ENCODE measurements at places on chromosomes 12 and 14. TPM values are rescaled to one million over a fixed set of nuclear protein-coding genes. Genes with fewer than 3 reads are reported as not detected.

DNA sequence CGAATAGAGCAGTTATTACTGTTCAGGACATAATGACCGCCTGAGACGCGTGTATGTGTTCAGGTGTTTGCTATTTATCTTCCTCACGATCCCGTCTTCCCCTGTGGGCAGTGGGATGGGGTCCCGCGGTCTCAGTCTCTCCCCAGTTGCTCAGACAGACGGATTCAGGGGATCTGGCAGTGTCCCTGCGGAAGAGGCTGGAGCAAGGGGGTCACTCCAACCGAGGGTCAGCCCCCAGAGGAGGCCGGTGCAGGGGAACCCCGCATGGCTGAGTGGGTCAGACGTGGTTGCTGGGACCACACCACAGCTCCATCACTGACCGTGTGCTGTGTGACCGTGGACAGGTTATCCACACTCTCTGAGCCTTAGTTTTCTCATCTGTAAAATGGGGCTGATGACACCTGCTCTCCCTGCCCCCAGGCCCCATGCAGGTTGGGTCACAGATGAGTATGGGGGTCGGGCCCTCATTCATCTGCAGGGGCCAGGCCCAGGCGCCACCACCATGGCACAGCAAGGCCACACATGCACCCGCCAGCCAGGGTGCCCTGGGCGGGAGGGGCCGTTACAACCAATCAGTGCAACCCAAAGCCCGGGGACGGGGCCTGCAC, 5.2 kb downstream of the MMP17 start:
- DNase-seq: no peak

- DNase-seq: no peak
These were observed 15.1 kb downstream of the RNF41 start for GRCh38 chr12:56206452-56207166.

DNA sequence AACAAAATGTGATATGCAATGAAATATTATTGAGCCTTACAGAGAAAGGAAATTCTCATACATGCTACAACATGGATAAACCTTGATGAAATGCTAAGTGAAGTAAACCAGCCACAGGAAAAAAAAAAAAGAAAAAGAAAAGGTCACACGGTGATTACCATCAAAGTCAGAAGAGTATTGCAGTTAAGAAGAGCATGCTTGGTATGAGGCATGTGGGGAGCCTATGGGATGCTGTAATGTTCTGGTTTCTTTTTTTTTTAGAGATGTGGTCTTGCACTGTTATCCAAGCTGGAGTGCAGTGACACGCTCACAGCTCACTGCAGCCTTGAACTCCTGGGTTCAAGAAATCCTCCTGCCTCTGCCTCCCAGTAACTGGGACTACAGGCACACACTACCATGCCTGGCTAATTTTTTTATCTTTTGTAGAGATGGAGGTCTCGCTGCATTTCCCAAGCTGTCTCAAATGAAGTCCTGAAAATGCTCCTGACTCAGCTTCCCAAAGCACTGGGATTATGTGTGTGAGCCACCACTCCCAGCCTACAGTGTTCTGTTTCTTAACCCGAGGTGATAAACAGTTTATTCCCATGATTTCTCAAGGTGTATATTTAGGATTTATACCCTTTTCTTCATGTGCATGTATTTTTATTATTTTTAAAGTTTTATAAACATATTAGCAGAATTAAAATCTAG, 96.2 kb downstream of the SEC23A start:
- DNase-seq: no peak

- DNase-seq: no peak
These were observed 9.5 kb downstream of the HHIPL1 start for GRCh38 chr14:99654235-99654985.

GRCh38 chr14:78308079-78308478, 137.9 kb downstream of the NRXN3 start:
- no peak for DNase-seq

DNA sequence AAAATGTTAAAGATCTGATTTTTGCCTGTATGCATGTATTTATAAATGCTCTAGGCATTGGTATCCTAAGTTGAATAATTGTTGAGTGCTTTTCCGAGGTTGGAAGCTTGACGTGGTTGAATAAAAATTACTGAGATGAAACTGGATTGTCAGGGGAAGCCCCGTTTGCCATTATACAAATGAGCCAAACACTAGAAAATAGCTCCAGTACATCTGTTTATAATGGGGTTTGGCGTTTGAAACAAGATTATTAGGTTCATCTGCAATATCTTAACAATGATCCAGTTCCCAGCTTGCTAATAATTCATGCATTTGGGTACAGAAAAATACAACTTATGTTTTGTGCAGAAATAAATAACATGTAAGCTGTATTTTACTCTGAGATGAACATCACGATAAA, 789.6 kb downstream of the GALC start:
- DNase-seq: no peak

DNA sequence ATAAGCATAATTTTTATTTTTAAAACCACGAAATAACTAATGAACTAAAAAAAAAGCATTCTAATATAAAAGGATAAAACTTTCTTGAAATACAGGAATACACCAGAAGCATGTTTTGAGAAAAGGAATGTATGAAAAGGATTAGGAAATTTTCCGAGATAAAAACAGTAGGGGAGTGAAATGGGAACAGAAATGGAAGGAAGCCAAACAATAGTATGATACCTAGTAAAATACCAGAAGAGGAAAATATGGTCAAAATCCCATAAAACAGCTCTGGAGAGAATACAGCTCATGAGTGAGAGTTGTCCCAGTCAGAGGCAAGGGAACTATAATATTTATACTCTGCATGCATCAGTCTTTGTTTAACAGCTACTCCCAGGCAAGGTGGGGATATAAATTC, 1016.2 kb downstream of the SLC6A15 start:
- DNase-seq: no peak

DNA sequence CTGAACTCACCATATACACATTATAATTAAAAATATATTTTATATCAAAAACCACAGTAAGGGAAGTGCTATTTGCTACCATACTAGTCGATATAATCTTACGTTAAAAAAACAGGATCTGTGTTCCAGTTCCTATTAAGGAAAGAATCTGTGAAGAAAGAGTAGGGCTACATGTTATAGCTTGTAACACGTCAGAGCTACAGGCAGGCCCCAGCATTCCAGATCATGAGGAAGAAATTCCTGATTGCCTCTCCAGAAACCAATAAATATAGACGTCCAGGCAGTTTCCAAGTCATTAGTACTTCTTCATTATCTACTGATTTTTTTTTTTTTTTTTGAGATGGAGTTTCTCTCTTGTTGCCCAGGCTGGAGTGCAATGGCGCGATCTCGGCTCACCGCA, 20.6 kb downstream of the SGPP1 start:
- DNase-seq: no peak

- DNase-seq: no peak
These were observed 254.2 kb downstream of the ACSS3 start for GRCh38 chr12:81332054-81332453.

DNA sequence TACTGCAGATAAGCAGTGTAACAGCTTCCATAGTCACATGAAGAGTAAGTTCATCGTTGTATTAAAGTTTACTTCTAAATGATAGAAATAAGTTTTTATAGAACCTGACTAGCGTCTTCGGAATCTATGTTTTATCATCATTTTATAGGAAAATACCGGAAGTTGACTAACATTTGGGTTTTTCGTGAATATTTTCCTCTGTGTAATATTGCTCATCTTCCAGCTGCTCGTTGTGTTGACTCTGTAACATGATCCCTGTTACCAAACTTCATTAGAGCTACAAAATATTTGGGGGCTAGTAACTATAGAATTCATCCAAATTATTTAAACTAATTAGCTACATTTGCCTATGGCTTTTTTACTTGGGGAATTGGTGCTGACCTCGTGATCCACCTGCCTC, 37.2 kb downstream of the DDX51 start:
- no peak for DNase-seq

The RNASE3 gene
- polyA plus RNA-seq: 0.57 TPM

The CAPZA3 gene
- 0.16 TPM for polyA plus RNA-seq

DNA sequence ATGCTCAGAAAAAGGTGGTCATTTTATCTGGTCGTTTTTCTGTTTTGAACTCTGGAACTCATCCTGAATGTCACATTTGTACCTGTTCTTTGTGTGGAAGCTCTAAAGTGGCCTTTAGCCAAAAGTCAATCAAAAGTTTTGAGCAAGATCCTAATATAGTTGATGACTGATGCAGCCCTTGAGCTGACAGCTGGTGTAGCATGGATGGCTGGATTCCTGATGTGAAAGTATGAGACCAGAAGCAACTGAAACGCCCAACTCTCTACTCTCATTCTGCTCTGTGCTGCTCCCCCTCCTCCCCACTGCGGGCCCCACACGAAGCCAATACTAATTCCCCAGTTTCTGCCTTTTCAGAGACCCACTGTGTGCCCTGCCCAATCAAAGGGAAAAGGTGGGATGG, 10.3 kb upstream of the MYH7 start:
- DNase-seq: no peak

DNA sequence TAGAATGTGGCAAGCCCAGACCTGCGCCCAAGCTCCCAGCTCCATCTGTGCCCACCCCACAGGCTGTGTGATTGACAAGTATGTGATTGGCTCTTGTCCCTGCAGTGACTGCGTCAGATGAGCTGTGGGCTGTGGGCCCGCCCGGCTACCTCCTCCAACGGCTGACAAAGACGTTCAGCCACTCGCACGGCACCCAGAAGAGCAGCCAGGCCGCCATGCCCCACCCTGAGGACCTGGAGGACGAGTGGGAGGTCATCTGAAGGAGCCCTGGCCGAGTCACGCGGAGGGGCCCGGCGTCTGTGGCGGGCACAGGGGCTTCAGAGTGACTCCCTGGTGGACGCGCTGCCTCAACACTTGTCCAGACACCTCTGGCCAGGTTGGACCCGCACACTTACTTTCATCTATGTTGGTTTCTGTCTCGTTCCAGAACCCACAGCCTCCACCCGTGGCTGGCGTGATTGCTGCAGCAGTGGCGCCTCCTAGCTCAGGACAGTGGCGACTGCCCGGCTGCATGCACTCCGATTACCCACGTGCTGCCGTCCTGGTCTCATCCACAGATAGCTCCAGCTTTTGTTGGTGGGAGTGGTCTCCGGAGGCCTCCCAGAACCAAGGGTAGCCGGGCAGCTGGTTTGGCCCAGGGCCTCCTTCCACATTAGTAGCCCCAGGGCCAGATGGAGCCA, 11.4 kb downstream of the ANKRD9 start:
- no peak for DNase-seq

The LUM gene
- 170 TPM for polyA plus RNA-seq

DNA sequence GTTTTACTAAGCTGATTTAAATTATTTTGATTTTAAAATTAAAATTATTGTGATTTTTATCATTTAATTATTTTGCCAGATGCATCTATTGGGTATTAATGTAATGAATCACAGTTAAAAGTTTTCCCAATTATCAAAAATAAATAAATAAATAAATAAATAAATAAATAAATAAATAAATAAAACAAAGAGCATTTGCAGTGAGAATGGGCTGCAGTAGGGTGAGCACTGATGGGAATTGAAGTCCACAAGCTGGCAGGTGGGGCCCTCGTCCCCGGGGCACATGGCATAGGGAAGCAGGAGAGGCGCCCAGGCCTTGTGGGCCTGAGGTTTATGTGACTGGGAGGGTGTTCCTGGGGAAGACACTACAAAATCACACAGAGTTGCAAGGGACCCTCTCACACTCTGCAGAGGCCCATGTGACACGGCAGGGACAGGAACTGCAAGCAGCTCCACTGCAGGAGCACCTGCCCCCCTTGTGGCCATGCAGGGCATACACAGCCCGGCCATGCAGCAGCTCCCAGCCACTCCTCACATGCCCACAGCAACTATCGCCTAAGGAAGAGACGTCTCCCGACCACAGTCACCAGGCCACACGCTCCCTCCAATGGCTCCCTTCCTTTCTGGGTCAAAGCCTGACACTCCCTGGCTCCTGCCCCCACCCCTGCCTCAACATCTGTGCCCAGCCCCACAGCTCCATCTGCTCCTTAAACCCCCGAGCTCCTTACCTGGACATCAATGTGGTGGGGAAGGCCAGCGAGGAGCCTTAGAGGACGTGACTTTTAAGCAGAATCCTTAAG, 256.3 kb upstream of the SFSWAP start:
- no peak for DNase-seq
